GM23338 (cell line): ENCODE measurements at places on chromosomes 13 and 19.
A peak's percentile ranks its signal among the peaks of the same experiment; 100 is the strongest.

- DNase-seq: peak; percentile 80
- H3K4me3 ChIP-seq: peak overlapping the region; percentile 57
- H3K27ac ChIP-seq: no peak overlapping the region
- no peaks in the 10 kb centered on the region for H3K36me3 ChIP-seq
- H3K27me3 ChIP-seq: peaks cover 36% of the 10 kb centered on the region
Measured at GRCh38 chr19:45385392-45386221, 15.2 kb upstream of the ERCC2 start.

- DNase-seq: no peak
- no peaks in the 10 kb centered on the region for H3K27me3 ChIP-seq
- H3K36me3 ChIP-seq: no peaks in the 10 kb centered on the region
- no peaks in the 10 kb centered on the region; the same call in 1 of the 2 replicates for H3K4me1 ChIP-seq
- no peak overlapping the region for H3K27ac ChIP-seq
Measured at GRCh38 chr13:72523049-72523448, 204.4 kb downstream of the MZT1 start.

- no peaks in the 10 kb centered on the region for H3K4me1 ChIP-seq
- H3K27me3 ChIP-seq: no peaks in the 10 kb centered on the region
- no peaks in the 10 kb centered on the region for H3K36me3 ChIP-seq
- no peak for DNase-seq
Measured at GRCh38 chr13:40452741-40453334, 213.6 kb downstream of the FOXO1 start.

DNA sequence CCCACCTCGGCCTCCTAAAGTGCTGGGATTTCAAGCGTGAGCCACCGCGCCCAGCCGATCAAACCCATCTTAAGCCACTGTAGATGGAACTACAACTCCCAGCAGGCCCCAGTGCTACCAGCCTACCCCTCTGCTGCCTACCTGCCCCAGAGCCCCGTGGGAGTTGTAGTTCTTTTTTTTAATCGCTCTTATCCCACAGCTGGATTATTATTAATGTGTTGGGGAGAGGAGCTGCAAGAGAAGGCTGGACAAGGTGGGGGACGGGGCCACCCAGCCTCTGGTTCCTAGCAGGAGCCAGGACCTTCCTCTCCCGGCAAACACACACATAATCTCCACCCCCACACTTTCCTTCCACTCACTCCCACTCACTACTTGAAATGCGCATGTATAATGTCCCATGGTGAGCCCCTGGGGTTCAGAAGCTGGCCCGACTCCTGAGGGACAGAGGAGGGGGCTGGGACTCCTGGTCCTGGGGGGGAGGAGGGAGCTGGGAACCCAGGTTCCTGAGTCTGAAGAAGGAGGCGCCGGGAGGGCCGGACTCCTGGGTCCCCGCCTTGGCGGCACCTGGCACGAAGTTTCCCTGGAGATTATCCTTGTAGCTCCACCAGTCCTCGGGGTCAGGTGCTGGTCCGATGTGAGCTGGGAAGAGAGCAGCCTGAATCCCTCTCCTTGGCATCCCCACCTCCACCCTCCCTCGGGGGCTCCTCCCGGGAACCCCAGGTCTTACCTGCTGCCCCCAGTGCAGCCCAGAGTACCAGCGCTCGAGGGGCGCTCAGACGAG, 958 bp downstream of the CA11 start:
- H3K27me3 ChIP-seq: 0 out of 2 replicates have a peak, but pooled peaks cover 7% of the 10 kb centered on the region
- peak; percentile 92 for DNase-seq
- no peaks in the 10 kb centered on the region for H3K36me3 ChIP-seq

DNA sequence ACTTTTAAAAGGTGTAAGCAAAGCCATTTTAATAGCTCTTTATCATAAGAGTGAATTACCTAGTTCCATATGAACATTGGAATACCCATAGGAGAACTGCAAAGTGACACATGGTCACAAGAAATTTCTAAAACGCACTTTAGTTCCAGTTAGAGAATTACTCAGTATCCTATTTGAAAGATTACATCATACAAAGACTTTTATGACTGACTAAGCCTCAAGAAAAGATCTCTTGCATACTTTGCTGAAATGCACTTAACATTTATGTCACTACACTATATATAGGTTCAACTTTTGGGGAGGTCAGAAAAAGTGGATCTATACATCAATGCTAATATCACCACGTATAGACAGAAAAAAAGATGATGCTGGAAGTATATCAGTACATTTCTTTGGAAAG, 7.1 kb downstream of the PCDH9 start:
- no peak for DNase-seq
- no peaks in the 10 kb centered on the region for H3K36me3 ChIP-seq
- no peaks in the 10 kb centered on the region for H3K27me3 ChIP-seq
- H3K27ac ChIP-seq: no peak overlapping the region
- H3K4me3 ChIP-seq: no peak overlapping the region
- no peaks in the 10 kb centered on the region for H3K4me1 ChIP-seq

DNA sequence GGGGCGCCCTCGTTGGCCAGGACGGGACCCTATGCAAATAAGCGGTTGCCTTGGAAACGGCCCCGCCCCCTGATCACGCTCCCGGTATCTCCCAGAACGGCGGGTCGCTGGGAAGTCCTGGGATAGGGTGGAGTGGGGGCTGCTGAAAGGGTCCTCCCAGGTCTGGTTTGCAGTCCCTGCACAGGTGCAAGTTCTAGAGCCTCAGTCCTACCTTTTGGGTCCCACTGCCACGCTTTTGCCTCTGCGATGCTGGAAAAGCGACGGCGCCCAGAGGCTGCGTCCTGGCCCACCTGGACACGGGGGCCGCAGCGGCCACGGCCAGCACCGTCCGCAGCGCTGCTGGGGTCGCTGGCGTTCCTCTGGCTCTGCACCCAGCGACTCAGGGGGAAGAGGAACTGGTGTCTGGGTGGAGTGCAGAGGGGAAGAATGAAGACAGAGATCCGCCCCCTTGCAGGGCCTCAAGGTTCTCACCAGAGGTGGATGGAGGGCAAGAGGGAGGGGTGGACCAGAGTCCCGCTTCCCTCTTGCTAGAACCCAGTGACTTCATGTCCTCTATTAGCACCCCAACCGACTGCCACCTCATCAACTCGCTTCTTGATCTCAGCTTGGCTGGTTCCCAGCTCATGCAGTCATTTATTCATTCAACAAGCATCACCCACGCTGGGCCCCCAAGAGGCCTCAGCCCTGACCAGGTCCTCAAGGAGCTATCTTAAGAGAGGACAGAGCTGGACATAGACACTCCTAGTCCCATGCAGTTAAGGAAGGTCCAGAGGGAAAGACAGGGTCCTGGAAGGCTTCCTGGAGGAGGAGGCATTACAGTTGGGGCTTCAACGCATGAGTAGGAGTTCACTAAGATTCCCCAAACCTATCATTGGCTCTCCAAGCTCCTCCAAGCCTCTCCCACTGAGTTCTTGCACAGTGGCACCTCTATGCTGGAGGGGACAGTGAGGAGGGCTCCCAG, at the start of gene LRRC25:
LRRC25 (minus strand) TSS at position 381 of the 961 bp plus-strand sequence. CDS start 659 bp downstream, outside the sequence.
- H3K36me3 ChIP-seq: no peaks in the 10 kb centered on the region
- H3K4me3 ChIP-seq: peak within 1 kb of the TSS; percentile 48
- H3K4me1 ChIP-seq: peaks cover 2% of the 10 kb centered on the region; the same call in 1 of the 2 replicates

DNA sequence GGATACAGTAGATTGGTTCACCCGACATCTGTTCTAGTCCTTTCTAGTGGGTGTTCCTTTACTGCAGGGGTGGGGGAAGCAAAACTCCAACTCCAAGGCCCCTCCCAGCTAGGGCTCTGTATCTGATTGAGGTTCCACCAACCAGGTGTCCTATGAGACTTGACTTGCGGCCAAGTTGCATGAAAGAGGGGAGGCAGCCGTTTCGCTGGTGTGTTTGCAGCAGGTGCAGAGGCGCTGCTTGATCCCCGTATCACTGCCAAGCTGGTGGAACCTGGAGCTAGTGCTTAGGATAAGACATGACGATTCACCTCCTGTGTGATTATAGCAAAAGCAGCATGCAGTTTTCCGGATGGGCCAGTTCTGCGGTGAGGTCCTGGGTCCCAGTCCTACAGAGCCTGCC, 338.2 kb downstream of the UQCRFS1 start:
- H3K36me3 ChIP-seq: no peaks in the 10 kb centered on the region
- H3K4me3 ChIP-seq: no peak overlapping the region
- DNase-seq: no peak

DNA sequence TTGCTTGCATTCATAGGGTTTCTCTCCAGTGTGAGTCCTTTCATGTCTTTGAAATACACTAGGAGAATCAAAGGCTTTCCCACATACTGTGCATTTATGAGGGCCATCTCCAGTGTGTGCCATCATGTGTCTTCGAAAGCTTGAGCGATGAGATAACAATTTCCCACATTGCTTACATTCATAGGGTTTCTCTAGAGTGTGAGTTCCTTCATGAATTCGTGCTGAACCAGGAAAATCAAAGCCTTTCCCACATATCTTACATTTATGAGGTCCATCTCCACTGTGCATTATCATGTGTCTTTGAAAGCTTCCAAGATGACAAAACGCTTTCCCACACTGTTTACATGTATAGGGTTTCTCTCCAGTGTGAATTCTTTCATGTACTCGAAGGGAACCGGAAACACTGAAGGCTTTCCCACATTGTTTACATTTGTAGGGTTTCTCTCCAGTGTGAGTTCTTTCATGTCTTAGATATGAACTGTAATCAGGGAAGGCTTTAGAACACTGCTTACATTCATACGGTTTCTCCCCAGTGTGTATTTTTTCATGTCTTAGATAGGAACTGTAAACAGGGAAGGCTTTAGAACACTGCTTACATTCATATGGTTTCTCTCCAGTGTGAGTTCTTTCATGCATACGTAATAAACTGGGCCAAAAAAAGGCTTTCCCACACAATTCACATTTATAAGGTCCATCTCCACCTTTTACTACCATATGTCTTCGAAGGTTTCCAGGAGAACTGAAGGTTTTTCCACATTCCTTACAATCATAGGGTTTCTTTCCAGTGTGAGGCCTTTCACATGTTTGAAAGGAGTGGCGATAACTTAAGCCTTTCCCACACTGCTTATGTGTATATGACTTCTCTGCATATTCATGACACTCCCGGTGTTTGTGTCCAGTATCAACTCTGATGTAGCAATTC, 21.4 kb downstream of the ZNF44 start:
- H3K4me3 ChIP-seq: no peak overlapping the region
- H3K27me3 ChIP-seq: no peaks in the 10 kb centered on the region
- H3K27ac ChIP-seq: no peak overlapping the region

DNA sequence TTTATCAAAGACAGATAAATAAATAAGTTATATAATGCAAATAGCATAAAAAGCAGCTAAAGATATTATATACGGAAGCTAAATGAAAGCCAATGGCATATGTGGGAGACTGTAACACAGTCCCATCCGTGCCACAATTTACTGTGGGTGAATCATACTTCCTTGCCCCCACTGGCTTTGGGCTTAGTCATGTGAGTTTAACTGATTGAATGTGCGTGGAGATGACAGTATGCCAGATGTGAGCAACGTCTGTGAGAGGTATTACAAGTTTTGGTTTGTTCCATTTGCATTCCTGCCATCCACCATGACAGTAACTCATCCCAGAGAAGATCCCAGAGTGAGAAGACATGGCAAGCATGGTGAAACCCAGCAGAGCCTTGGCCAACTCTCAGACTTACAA, 340.0 kb downstream of the SUCLA2 start:
- H3K27me3 ChIP-seq: no peaks in the 10 kb centered on the region
- DNase-seq: no peak
- no peak overlapping the region for H3K27ac ChIP-seq
